ENCODE measurements at places on chromosomes 1 and 21.

DNA sequence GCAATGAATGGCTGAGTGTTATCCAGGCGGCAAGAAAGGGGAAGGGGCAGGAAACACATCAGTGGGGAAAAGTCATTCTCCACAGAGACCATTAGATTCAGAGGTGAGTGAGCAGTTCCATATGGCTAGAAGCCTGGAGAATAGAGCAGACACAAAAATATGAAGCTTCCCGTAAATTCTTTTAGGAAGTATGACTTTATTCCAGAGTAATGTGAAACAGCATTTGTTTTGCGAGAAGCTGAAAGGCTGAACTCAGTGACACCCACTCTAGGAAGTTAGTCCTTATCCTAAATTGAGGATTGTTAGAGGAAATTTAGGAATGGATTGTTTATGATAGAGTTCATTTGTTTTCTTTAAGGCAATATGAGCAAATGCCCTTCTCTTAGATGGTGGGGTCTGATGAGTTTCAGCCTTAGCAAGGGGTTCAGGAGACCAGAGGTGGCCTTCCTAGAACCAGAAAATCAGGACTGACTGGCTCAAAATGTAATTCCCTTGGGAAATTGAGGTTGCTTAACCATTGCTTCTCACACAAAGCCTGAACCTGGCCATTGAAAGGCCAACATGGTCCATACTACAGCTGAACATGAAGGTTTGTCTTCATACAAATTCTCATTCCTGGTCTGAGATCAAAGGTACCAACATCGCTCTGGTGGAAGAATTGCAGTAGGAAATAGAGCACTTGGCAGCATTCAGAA lies 167.5 kb downstream of the TPR start:
- no peak for DNase-seq

GRCh38 chr1:72003092-72003491 lies 279.2 kb downstream of the NEGR1 start:
- DNase-seq = no peak

GRCh38 chr1:213852107-213852506 lies 135.7 kb upstream of the PROX1 start:
- DNase-seq = no peak

DNA sequence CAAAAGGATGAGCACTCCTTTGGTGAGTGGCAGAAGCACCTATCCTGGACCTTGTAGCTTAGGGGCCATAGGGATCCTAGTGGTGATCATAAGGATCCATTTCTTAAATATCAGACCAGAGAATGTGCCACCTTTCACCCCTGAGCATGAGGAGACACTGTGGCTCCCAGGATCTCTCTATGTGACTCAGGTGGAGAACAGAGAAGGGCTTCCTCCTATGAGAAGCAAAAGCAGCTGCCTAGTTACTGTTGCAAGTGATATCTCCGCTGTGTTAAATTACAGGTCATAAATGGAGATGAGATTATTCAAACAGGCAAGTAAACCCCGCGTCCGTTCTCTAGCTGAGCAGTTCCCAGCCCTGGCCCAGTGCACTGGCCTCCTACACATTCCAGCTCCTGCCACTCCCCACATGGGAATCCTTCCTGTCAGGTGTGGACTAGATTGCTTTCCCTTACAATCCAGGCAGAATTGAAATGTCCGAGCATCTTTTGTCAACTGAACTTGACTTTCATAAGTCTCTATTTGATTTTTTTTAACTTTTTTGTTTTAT lies 26.3 kb downstream of the CLEC20A start:
- DNase-seq = no peak

- no peak for DNase-seq
These were observed at the start of gene TNFRSF8 for GRCh38 chr1:12063141-12064072. Gene TNFRSF8, plus strand, starts transcription at chr1:12063303. Its CDS starts 296 bp downstream, at chr1:12063599.

DNA sequence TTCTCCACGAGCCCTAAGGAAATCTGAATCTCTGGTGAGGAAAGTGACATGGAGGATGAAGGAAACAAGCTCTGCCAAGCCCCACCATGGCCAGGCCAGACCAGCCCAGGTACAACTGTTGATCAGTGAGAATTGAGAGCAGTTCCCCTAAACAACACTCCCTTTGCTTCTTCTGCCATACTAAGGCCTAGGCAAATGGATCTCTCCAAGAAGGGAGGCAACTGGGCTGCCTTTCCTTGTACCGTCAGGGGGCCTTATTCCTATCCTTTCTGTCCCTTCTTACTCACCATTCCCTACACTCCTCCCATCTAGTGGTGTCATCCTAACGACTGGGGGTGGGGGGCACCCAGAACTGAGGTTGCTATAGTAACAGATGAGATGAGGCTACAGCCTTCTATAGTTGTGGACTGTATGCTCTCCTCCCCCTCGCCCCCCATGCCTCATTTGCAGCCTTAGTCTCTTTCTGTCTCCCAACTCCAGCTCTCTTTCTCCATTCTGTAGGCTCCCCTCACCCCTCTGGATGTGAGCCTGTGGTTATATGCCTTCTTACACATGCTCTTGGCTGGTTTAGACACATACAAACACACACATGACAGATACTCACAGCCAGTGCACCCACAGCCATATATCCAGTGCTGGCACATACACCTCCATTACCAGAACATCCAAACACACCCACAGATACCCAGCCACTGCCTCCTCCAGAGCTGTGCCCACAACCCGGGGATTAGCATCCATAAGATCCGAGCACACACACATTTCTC lies 3.6 kb downstream of the PEA15 start:
- no peak for DNase-seq

DNA sequence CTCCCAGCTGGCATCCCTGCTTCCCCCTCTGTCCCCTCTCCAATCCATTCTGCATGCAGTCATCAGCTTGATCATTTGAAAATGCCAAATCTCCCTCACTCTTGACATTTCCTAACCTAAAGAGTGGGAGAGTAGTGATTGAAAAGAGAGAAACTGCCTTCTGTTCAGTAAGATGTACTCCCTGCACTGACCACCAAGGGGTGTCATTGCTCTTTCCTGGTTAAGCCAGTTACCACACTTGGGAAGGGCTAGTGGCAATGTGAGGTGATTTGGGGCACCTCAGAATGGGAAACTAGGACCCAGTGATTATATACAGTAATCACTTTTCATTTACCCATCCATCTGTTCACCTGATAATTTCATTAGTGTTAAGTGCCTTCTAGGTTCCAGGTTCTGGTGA lies 6.9 kb upstream of the TMEM269 start:
- peak; percentile 84 for DNase-seq
